ENCODE measurements at places on chromosomes 1 and 21. TPM values are rescaled to one million over a fixed set of nuclear protein-coding genes. Genes with fewer than 3 reads are reported as not detected.

The CCDC17 gene
- 0.53 TPM for total RNA-seq

The EDN2 gene
- not detected for total RNA-seq

The ENTREP3 gene
- total RNA-seq = 4.8 TPM

The VWA5B1 gene
- total RNA-seq = not detected

The HFM1 gene
- total RNA-seq = 0.13 TPM

The VANGL2 gene
- not detected for total RNA-seq

The KIF17 gene
- total RNA-seq = 0.19 TPM

The CYP4A11 gene
- total RNA-seq = 0.13 TPM

The NHLH1 gene
- under 0.01 TPM for total RNA-seq

The GPR3 gene
- total RNA-seq = 0.19 TPM

The AGO1 gene
- total RNA-seq = 14.1 TPM

The PRKAA2 gene
- 7.3 TPM for total RNA-seq

The DPT gene
- 0.93 TPM for total RNA-seq

The SELE gene
- under 0.01 TPM for total RNA-seq

The PGBD5 gene
- 0.06 TPM for total RNA-seq

Data from aortic smooth muscle cell (primary cell).